ENCODE measurements at places on chromosomes 2 and 18.

DNA sequence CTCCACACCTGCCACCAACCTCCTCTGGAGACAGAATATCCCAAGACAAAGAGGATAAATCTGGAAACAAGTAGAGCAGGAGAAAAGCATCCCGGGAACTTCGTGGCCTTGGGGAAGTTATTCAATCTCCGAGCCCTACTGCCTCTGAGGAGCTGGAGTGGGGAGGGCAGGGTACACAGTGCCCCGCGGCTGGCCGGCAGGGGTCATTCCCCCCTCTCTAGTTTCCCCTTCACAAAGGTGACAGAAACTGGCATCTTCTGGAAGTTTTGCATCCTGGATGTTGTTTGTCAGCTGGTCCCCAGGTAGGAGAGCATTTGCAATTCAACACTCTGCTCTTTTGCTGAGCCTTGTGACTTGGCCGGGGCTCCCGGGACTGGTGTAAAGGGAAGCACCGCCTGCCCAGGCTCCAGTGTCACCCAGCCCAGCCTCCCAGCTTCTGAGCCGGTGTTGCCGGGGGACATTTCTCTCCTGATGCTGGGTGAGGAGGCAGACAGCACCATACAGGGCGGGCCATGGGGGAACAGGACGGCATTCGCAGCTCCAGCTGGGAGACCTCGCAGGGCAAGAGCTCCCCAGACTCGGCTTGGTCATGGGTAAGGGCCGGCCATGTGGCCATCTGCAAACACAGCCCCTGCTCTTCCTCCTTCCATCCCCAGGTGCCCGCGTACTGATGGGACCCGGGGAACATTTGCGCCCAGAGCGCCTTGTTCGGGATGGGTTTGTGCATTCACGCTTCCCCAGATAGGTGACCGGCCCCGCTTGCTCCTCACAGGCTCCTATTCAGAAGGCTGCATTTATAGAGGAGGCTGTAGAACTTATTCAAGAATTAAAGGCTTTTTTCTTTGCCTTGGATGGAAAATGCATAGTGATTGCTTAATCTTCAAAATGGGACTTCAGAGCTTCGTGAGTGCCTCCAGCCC, 7.4 kb upstream of the NTSR2 start:
- no peak for DNase-seq

DNA sequence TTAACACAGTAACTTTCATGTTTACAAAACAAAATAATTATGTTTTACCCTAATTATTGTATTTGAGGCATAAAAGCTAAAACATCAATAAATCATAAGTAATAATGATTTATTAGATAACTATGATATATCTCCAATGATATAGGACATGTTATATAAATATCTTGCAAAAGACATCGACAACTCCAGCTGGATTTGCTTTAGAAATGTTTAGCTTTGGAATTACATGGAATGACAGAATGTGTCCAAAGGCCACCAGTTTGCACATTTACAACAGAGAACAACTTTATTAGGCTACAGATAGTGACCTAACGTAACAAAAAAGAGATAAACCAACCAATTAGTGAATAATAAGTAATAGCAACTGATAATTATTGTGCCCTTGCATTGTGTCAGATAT, 475.7 kb downstream of the DCC start:
- DNase-seq, result no peak

- DNase-seq, result no peak
Observed at GRCh38 chr2:174004905-174005605, 39.9 kb upstream of the SP3 start.

- no peak for DNase-seq
Observed at GRCh38 chr2:186274936-186275575, 211.0 kb upstream of the ZC3H15 start.

DNA sequence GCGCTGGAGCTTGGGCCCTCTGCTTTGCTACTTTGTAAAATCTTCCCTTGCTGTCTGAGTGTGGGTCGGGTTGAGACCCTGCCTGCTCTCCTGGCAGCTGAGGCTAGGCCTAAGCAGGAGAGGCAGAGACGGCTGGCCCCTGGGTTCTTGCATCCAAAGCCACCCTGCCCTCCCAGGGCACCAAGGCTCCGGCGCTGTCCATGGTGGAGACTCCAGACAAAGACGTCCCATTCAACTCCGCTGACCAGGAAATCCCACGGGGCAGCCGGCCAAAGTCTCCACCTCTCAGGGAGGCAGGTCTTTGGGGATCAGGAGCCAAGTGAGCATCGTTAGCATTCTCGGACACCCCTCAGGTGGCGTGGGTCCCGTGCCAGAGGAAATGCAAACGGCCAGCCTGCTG, 2.6 kb upstream of the PRLH start:
- no peak for DNase-seq

DNA sequence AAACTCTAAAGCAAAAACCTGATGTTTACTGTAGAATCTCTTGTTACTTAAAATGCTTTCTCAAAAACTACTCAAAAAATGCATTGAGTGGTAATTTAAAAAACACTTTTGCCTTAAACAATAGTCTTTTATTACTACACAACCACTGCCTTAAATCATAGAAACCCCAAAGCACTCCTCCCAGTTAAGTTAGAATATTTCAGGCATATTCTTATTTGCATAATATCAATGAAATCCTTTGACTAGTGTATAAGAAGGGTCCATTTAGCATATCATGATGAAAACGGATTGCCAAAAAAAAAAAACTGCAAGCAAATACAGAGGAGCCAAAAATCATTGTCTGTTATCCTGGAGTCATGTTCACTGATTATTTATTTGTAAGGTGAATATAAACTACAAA, 119.2 kb downstream of the PTPRM start:
- no peak for DNase-seq

GRCh38 chr2:50143822-50144575, 887.9 kb downstream of the NRXN1 start:
- no peak for DNase-seq
